ENCODE measurements at places on chromosomes 2 and 18.

DNA sequence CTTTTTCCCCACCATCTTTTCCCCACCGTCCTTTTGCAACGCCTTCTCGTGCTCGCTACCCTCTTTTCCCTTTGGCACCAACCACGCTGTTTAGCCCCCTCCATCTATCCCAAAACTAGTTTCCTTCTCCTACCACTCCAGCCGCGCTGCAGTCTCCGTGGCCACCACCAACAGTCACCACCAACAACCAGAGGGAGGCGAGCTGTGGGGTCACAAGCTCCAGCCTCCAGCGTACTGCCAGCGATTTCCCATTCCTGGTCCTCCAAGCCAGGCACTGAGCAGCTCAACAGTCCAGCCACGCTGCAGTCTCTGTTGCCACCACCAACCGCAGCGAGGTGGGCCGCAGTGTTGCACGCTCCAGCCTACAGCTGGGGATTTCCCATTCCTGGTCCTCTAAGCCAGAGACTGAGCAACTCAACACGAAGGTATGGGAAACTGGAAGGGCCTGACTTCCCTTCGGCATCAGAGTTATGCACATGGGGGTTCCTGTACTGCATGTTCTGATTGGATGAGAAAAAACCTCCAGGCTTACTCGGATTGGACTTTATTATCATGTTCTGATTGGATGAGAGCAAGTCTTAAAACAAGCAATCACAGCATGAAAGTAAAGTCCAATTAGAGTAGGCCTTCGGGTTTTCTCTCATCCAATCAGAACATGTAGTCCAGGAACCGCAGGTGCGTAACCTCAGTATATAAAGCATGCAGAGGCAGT lies 42.3 kb upstream of the IMP4 start:
- DNase-seq: no peak

- DNase-seq: no peak
Measured at GRCh38 chr2:189561371-189562038, 19.1 kb downstream of the SLC40A1 start.

DNA sequence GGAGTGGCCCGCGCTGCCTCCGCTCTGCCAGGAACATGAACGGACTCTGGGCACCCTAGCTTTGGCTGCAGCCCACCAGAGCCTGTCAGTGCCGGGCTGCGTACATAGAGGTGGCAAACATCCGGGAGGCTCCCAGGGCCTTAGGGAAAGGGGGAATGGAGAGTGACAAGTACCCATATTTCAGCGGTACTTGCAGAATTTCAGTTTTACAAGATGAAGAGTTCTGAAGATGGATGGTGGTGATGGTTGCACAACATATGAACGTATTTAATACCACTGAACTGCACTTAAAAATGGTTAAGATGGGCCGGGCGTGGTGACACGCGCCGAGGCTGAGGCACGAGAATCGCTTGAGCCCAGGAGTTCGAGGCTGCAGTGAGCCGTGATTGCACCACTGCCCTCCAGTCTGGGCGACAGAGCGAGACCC lies 873 bp downstream of the MTHFD2 start:
- DNase-seq: no peak

DNA sequence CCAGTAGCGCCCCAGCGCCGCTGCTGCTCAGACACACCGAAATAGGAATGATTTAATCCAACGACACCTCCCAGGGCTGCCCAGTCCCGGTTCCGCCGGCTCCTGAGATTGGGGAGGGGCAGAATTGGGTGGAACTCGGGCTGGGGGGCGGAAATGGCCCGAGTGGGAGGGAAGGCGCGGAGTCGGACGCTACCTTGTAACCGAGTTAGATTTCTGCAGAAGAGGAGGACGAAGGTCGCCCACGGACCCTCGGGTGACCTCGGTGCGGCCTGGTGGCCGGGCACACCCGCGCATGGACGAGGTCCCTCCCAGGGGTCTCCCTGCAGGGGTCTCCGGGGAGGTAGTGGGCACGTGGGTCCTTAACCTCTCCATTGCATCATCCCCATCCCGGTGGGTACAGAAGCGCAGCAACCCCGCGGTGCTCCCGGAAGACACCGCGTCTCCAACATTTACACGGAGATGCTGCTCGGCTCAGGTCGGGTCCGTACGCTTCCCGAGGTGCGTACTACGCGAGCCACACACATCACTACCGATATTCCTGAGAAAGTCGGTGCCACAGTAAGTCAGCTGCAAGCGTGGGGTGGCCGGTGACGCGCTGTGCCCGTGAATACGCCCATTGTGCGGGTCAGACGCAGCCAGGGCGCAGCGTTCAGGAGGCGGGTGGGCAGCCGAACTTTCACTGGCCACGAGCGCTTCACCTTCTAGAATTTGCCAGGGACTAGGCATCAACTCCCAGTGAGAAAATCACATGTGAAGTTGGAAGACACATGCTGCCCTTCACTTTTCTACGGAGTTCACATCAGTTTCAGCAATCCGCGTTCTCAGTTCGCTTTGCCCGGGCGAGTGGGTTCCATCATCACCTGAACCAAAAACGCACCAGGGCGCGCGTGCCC lies 3.0 kb downstream of the ZNF516 start:
- peak; percentile 30 for DNase-seq

GRCh38 chr18:9613550-9614400 lies 584 bp downstream of the PPP4R1 start:
- no peak for DNase-seq

GRCh38 chr2:199756211-199756610 lies 94.8 kb downstream of the FTCDNL1 start:
- no peak for DNase-seq

DNA sequence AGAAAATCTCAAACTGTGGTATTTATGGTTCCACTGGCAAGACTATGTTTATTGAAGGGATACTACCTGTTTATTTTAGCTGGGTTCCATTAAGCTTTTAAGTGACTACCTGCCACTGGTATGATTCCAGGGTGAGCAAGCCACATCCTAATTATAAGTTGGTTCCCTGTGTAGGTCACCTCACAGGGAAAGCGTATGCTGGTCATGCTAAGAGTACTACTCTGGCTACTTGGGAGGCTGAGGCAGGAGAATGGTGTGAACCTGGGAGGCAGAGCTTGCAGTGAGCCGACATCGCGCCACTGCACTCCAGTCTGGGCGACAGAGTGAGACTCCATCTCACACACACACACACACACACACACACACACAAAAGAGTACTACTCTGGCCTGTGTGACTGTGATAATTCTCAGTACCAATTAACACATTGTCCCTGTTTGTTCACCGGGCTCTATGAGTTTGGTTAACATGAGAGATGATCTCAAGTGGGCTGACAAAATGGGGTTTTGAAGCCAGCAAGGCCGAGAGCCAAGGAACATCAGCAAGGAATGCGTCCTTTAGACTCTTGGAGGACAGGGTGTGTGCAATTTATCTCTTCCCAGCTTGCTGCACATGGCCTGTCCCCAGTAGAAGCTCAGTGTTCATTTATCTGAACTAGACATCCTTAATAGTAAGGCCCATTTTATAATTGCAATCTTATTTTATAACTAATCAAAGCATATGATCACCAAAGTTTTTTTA lies 15.2 kb upstream of the ITSN2 start:
- DNase-seq: no peak

- DNase-seq: no peak
Measured at GRCh38 chr18:41655074-41655473, 300.0 kb upstream of the PIK3C3 start.

- DNase-seq: no peak
Measured at GRCh38 chr18:13660510-13660909, 65.8 kb downstream of the FAM210A start.

DNA sequence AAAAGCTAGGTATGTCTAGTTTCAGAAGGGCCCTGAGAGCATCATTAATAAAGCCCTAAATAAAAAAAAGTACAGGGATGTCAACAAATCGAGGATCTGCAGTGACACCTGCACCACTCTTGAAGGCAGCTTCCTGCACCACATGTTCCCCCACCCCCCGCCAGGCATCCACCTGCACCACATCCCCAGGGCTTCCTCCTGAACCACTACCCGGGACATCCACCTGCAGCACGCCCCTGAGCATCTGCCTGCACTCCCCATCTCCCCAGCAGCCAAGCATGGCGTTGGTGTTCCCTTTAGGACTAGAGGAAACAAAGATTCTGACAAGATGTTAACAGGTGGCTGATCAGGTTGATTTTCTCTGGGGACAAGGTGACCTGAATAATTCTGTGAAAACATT lies 55.2 kb downstream of the DLGAP1 start:
- DNase-seq: no peak

DNA sequence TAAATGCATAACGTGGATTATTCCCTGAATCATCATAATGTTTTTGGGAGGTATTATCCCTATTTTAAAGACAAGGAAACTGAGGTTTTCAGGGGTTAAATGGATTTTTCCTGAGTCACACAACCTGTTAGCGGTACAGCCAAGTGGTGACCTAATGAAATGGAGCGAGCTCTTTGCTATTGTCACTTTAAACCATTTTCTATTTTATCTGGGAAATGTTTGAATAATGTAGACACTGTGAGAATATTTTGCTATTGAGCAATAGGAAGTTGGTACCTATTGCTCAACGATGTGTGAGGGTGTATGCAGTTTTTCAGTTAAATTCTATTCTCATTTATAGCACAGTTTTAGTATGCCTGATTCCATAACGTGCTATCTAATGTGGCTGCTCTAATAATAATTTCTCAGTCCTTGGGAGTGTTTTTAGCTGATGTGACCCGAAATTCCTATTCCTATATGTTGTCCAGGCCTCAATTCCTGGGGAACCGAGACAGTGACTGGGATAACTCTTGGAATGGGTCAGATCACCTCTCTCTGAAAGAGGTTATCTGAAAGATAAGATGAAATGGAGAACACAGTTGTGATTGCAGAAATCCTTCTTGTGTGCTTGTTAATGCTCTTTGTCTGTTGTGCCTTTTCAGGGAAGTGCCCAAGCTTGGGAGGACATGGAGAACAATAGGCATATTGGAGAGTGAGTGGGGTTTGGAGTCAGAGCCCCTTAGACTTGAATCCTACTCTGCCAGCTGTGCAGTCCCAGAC lies 38.4 kb downstream of the ABCB11 start:
- no peak for DNase-seq

DNA sequence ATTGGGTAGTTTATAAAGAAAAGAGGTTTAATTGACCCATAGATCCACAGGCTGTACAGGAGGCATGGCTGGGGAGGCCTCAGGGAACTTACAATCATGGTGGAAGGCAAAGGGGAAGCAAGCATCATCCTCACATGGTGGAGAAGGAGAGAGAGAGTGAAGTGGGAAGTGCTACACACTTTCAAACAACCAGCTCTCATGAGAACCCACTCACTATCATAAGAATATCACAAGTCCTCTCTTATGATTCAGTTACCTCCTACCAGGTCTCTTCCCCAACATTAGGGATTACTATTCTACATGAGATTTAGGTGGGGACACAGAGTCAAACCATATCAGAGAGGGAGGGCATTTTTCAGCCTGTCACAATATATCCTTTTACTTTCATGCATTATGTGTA lies 22.7 kb upstream of the DOCK10 start:
- no peak for DNase-seq

- no peak for DNase-seq
Measured at GRCh38 chr18:38750751-38751150, 1185.2 kb upstream of the CELF4 start.

GRCh38 chr2:205280596-205281236 lies 401.6 kb upstream of the NRP2 start:
- no peak for DNase-seq

DNA sequence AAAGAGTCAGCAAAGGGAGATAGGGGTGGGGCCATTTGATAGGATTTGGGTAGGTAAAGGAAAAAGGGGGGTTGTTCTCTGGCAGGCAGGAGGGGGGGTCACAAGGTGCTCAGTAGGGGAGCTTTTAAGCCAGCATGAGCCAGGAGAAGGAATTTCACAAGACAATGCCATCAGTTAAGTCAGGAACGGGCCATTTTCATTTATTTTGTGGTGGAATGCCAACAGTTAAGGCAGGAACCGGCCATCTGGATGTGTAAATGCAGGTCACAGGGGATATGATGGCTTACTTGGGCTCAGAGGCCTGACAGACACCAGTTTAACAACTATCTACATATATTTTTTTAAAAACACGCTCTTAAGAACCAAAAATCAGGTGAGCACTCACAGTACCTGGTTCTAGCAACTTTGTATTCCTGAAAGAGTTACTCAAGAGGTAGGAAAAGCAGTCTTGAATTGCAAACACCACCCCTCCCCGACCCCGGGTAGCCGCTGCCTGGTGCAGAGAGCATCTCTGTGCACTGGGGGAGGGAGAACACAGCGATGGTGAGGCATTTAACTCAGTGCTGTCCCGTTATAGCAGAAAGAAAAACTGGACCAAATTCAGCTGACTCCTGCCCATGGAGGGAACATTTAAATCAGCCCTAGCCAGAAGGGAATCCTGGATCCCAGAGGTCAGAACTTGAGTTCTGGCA lies 414.5 kb upstream of the KLHL29 start:
- no peak for DNase-seq

DNA sequence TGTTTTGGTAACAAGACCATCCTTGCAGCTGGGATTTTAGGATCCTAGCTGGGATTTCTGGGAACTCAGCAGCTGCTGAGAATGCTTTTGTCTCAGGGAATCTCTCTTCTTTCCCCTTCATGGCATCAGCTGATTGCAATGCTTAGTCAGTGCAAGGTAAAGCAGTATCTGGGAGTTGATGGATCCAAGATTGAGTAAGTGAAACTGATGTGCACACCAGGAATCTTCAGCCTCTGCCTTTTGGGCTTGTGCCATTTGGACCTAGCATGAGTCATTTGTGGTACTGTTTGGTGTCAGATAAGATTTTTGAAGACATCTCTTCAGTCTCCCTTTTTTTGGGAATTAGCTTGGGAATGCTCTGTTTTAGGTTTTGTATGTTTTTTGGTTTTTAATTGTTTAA lies 363.3 kb upstream of the TFPI start:
- no peak for DNase-seq

- no peak for DNase-seq
Measured at GRCh38 chr2:170878505-170878904, 50.5 kb upstream of the GORASP2 start.

GRCh38 chr18:54873884-54874255 lies 45.6 kb downstream of the RAB27B start:
- no peak for DNase-seq

DNA sequence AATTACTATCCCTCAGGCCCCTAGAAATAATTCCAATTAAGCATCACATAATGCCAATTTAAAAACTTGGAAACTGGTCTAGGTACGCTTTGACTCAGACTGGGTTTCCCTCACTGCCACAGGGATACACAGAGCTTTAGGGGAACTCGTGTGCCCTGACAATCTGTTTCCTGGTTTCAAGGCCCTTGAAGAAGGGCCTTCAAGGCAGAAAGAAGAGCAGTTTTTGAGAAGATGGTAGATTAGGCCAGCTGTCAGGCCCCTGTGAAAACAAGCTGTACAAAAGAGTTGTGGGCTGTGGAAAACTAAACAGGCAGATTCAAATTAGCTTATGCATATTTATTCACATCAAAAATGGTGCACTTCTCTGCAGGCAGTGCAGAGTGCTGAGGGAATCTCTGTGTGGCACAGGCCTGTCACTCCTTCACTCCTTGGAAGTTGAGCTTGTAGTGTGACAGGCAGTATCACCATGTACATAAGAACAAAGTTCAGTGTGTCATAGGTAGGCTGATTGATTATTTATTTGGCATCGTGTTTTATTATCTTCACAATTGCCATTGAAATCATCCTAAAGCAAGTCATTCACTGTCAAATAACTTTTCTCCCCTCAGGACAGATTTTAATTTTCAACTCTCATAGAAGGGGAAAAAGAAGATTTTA lies 614.4 kb upstream of the GYPC start:
- DNase-seq: no peak

- DNase-seq: no peak
Measured at GRCh38 chr2:6914828-6915227, 2.4 kb upstream of the RNF144A start.

GRCh38 chr2:176174824-176175708 lies 13.4 kb upstream of the HOXD1 start:
- no peak for DNase-seq
